ENCODE measurements at places on chromosomes 16 and 17.

DNA sequence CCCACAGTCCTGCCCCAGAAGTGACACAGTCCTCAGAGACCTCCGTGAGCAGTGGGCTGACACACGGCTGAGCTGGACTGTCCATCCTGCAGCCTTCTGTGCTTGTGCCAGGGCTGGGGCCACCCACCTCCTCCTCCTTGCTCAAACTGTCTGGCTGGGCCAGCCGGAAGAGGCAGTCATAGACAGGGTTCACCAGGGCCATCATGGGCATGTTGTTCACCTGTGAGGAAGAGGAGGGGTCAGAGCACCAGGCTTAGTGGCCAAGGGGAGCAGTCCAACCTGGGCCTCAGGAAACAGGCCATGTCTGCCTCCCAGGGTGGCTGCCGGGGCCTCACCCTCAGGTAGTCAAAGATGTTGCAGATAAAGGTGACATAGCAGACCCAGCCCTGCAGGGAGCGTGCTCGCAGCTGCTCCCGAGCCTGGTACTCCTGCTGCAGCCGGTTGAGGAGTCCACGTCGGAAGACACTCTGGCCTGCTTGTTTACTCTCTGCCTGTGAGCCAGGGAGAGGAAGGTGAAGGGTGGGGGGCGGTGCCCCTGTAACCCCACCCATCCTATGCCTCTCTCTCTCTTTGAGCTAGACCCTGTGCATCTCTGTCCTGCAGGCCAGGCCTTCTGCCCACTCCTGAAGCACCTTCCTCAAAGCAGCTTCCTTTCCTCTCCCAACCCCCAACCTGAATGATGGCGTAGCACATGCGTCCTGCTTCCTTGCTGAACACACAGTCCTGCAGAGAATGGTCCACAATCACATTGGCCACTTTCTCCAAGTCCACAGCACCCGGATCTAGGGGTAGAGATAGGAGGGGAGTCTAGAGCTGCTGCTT lies 3.4 kb downstream of the MIF4GD start:
- no peak for DNase-seq

GRCh38 chr17:73564843-73565242 lies 79.4 kb downstream of the SDK2 start:
- no peak for DNase-seq

GRCh38 chr16:52113533-52114183 lies 433.3 kb downstream of the TOX3 start:
- no peak for DNase-seq

- no peak for DNase-seq
These were observed 39.7 kb upstream of the IRX3 start for GRCh38 chr16:54326266-54326662.

DNA sequence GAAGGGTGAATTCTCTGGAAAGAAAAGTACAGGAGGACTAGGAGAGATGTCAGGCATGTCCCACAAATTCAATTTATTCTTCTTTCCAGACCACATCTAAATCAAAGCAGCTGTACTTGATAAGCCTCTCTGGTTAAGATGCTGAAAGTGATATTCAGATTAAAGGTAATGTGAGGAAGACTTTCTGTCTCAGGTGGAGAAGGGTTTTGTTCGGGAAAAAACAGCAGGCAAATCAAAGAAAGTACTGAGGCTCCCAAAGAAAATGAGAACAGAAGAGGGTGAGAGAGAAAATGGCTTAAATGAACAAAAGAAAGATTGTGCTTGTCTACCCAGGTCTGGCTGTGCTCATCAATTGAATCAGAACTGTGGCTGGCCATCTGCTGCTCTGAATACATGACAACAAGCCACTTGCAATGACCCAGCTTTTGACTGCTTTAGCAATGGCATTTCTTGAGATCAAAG lies 55.6 kb downstream of the MMD start:
- no peak for DNase-seq

DNA sequence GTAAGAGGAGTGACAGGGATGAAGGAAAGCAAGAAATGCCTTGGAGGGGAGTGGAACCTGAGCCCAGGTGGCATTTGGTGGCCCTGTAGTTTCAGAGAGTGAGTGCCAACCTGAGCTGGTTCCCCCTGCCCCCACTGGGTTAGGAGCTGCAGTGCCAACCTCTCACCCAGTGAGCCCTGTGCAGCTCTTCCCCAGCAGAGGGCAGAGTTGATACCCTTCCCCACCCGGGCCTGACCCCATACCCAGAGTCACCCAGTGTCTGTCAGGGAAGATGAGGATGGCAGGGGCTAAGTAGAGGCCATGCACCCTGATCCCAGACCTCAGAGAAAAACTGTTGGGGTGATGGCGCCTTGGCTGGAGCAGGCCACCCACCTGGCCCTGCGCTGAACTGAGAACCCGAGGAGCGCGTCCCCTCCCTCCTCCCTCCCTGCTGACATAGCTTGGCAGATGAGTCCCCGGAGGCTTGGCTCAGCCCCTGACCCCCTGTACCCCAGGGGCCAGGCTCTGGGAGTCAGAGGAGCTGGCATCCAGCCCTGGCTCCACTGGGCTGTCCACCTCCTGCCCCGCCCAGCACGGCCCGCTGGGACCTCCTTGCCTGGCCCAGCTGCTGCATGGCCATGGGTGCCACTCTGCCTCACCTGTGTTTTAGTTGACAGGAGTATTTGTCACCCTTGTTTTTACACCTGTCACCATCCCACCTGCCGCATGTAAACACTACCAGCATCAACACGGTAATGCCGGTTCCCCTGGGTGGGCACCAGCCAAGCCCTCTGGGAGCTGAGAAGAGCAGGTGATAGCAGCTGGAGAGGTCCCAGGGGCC lies 113.9 kb downstream of the AMFR start:
- no peak for DNase-seq

DNA sequence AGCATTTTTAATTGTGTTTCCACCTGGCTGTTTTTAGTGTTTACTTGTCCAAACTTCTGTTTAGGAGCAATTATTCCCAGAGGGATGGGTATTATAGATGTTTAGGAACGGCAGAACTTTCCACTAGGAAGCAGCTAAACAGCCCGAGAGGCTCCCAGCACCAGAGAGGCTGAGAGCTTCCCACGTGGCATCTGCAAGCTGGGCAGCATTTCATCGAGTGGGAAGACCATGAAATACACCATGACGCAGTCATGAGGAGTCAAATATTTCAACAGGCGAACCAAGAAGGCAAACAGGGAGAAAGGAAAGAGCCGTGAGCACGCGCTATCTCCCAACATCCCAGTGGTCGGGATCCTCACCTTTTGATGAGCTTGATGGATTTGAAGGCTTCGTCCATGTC lies 24.1 kb downstream of the TMEM204 start:
- no peak for DNase-seq

- DNase-seq: no peak
These were observed 49.9 kb upstream of the SREBF1 start for GRCh38 chr17:17886726-17887125.

DNA sequence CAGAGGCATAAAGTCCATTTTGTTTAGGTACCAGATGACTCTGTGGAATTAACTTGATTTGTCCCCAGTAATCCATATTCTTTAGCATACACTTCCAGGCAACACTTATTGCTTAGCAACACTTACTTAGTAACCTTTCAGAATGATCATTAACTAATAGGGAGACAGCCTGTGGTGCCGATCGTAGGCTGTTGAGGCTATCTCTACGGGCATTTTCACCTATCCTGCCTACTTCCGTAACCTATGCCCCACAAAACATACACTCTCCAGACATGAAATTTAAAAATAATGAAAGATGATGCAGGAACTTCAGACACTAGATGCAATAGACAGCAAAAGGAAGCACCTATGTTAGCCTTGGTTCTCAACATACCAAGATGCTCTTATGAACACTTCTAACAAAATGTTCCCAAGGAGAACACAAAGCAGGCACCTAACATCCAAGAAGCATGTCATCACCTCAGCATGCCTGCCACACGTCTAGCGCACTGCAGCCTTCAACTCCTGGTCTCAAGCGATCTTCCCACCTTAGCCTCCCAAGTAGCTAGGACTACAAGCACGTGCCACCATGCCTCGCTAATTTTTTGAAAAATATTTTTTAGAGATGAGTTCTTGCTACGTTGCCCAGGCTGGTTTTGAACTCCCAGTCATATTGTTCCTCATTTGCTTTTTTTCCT lies 34.5 kb downstream of the HLF start:
- DNase-seq: no peak

GRCh38 chr16:65666132-65666941 lies 544.5 kb upstream of the CDH11 start:
- DNase-seq: no peak

- DNase-seq: peak; percentile 24
These were observed 22.3 kb upstream of the ZNHIT3 start for GRCh38 chr17:36463916-36464764.

- peak; percentile 82 for DNase-seq
These were observed 15.3 kb downstream of the LCMT1 start for GRCh38 chr16:25126820-25127232.

DNA sequence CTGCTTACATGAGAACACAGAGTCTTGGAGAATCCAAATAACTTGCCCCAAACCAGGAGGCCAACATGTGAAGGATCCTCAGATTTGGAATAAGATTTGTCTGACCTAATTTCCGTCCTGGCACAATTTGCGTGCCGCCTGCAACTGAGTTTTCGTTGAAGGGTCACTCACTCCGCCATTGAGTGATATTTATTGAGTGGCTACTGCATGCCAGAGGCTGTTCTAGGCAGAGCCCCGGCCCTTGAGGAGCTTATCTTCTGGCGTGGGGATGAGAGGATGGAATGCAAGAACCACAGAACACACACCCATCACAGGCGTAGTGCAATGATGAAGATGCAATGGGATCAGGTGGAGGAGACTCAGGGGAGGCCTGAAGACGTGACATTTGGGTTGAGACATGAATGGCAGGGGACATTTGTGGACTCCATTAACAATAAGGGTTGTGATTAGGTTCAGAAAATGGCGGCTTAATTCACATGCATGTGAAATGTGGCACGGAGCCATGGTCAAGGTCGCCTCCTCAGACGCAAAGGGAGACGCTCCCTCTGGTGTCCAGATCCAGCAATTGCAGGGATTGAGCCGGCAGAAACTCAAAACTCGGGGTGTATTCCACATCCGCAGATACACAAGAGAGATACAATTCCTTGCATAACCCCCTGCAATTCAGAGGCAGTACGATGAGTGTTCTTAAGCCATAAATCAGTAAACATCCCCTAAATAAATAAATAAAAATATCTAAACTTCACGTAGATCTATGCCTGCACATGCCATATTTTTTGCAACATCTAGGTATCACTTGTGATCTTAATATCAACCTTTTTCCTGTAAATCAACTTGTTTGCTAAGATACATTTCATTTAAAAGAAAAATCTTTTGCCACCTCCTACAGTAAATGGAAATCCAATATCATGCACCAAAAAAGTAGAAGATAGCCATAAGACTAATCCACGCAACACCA lies 57.9 kb upstream of the CACNG4 start:
- DNase-seq: peak; percentile 34

- DNase-seq: no peak
These were observed 9.9 kb downstream of the PPY start for GRCh38 chr17:43932357-43932756.

GRCh38 chr17:5580367-5580766 lies 3.9 kb downstream of the NLRP1 start:
- DNase-seq: no peak

- DNase-seq: no peak
These were observed 3.1 kb upstream of the CIAO3 start for GRCh38 chr16:743794-744500.

DNA sequence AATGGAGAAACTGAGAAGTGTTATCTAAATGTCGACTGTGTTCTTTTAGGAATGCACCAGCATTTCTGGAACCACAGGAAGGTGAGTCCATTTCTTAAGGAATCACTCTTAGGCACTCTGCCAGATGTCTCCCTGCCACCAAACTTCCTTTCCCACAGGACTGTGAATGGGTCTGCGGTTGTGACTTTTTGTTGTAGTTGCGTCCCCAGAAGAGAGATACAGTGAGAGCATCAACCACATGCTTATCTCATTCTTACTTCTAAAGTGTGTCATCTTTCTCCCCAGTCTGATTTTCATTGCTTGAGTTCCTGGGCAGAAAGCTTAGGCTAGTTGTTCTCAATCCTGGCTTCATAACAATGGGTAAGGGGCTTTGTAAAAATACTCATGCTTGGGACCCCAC lies 13.4 kb downstream of the ITPRIPL2 start:
- DNase-seq: no peak

DNA sequence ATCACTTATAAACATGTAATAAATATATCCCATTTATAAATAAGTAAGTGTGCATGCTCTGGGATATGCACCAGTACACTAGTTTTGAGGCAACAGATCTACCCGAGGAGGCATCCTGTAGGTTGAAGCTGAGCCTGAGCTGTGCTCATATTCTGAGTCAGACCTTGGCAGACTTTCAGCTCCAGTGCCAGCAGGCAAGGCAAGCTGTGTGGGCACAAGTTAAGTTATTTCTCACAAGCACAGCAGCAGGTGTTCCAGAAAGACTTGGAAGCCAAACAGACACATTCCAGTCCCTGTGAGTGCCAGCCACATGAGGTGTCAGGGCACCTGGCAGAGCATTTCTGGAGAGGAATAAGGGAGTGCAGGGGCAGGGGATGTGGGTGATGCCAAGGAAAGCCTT lies 1.3 kb upstream of the CLEC19A start:
- no peak for DNase-seq

GRCh38 chr16:66952430-66953110 lies 8.5 kb upstream of the CES3 start:
- no peak for DNase-seq

- peak; percentile 27 for DNase-seq
These were observed 68.0 kb downstream of the AMFR start for GRCh38 chr16:56357241-56357764.

GRCh38 chr16:26667307-26667706 lies 399.4 kb upstream of the C16orf82 start:
- DNase-seq: no peak

- peak; percentile 27 for DNase-seq
These were observed 19.7 kb downstream of the TEKT3 start for GRCh38 chr17:15321556-15322251.

DNA sequence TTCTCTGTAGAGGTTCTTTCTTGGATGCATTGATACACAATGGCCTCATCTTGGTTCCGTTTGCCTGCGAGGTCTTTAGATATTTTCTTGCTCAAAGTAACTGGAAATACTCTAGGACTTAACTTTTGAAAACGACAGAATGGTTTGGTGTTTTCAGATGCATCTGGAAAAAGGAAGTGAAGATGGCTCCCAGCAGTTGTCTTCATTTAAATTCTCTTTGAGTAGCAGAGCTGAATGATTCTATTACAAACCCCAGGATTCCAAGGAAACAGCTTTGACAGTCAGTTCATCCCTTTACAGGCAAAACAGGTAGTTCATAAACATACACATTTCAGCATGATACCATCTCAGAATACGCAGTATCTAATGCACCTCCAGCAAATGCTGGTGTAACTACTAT lies 54.8 kb downstream of the PSMD12 start:
- DNase-seq: no peak

GRCh38 chr17:75181110-75181509 lies 1.6 kb downstream of the SUMO2 start:
- DNase-seq: no peak

GRCh38 chr17:37816950-37817349 lies 72.1 kb upstream of the HNF1B start:
- no peak for DNase-seq

DNA sequence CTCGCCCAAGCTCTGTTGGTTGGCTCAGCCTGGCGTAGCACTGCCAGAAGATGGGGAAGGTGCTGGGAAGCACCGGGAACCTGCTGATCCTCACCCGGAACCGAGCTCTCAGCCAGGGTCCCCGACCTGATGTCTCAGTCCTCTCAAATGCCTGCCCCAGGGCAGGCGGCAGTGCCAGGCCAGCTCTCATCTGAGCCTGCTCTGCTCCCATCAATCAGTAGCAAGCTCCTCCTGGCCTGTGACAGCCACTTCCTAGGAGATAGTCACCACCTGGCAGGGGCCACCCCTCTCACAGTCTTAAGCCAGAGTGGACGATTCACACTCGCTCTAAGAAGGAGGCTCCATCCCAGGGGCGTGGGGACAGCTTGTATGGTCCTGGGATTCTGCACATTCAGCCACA lies 62.0 kb downstream of the ENGASE start:
- no peak for DNase-seq
